Subcutaneous adipose tissue (tissue), 4 donors: ENCODE measurements at places on chromosomes 6 and 20. TPM values are rescaled to one million over a fixed set of nuclear protein-coding genes. Genes with fewer than 3 reads are reported as not detected.

STK35 gene
- 28.1 TPM for total RNA-seq

AURKA gene
- total RNA-seq: 2.6 TPM

OOEP gene
- total RNA-seq: not detected

NKX2-2 gene
- not detected for total RNA-seq

L3MBTL3 gene
- total RNA-seq: 9.3 TPM

CFAP206 gene
- total RNA-seq: not detected

TNFRSF6B gene
- total RNA-seq: 41.6 TPM

ZBP1 gene
- 0.88 TPM for total RNA-seq

PPP1R3D gene
- 8.7 TPM for total RNA-seq

PMEPA1 gene
- 8.5 TPM for total RNA-seq

TULP1 gene
- total RNA-seq: not detected

ZMYND8 gene
- 34.1 TPM for total RNA-seq

TUBE1 gene
- total RNA-seq: 27.2 TPM

BPIFB1 gene
- not detected for total RNA-seq

DACT2 gene
- total RNA-seq: not detected

LAMP5 gene
- not detected for total RNA-seq

BPIFA3 gene
- total RNA-seq: not detected

PTCHD4 gene
- total RNA-seq: 0.88 TPM

PRL gene
- total RNA-seq: not detected

MCCD1 gene
- total RNA-seq: not detected

ZNF341 gene
- total RNA-seq: 0.65 TPM

SALL4 gene
- 0.75 TPM for total RNA-seq

DEFB132 gene
- total RNA-seq: 10.4 TPM

ENPP3 gene
- total RNA-seq: 0.85 TPM

AIF1 gene
- 50.5 TPM for total RNA-seq
